NAMALWA (cell line): ENCODE measurements at places on chromosomes 4 and X.

- DNase-seq: no peak
Observed at GRCh38 chr4:6463311-6464289, 8.8 kb downstream of the PPP2R2C start.

- DNase-seq: no peak
Observed at GRCh38 chrX:107704181-107704580, 71.4 kb downstream of the TSC22D3 start.

- DNase-seq: no peak
Observed at GRCh38 chrX:139224953-139225665, 305.4 kb upstream of the F9 start.

DNA sequence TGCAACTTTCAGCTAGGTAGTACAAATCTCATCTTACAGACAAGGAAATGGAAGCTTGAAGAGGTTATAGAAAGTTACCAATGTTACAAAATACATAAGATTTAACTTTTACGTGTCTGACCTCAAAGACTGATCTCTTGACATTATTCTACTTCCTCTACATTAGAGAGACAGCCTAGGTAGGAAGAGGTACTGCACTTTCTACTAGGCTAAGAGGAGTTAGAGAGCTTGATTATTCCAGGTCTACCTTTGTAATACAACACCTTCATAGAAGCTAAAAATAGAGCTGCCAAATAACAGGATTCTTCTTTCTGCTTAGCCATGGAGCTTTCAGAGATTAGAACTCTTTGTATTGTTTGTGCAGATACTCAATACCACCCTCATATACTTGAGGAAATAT is 147.6 kb upstream of the NPY2R start:
- DNase-seq: no peak

DNA sequence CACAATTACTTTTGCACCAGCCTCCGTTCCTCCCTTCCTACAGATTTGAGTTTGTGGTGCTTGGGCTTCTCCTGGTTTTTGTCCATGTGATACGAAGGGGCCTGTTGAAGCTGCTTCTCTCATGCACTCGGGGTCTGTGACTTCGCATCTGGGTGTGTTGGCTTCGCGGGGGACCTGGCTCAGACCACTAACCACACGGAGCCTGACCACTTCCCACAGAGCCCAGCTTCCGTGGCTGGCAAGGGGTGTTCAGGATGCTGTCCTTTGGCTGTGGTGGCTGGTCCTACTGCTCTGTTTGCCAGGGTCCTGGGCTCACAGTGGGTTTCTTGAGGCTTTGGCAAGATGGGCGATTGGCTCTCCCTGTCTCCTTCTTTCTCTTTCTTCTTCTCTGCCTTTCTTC is 19.8 kb upstream of the XG start:
- DNase-seq: no peak

DNA sequence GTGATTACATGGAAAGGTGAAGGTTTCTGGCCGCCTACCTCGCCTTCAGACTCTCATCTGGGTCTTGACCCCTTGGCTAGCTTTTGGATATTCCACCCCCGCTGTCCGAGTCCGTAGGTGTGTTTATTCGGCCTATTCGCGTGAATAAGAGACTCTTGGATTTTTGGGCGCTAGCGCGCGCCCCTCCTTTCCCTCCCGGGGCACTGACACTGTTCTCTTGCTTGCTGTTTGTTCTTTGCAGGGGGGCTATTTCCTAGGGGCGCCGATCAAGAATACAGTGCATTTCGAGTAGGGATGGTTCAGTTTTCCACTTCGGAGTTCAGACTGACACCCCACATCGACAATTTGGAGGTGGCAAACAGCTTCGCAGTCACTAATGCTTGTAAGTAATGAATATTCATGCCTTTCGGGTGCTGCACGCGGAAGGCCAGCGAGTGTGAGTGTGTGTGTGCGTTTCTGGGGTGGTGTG is 932 bp downstream of the GRIA2 start:
- no peak for DNase-seq

DNA sequence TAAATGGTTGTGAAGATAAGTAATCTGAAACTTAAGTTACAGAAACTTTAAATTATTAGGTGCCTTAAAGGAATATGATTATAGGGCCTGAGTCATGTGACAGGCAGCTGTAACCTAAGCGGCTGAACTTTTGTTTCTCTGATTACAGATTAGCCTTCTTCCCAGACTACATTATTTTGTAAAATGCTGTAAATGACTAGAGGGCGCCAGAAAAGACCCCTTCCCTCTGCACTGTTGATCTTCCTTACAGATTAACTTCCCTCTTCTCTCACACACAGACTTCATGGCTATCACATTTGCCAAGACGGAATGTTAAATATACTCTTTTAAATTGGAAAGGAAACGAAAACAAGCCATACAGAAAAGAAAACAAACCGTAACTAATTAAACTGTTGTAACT is 96.6 kb downstream of the EVC2 start:
- peak; percentile 2 for DNase-seq

- DNase-seq: no peak
Observed at GRCh38 chr4:156957556-156957955, 14.0 kb downstream of the PDGFC start.

DNA sequence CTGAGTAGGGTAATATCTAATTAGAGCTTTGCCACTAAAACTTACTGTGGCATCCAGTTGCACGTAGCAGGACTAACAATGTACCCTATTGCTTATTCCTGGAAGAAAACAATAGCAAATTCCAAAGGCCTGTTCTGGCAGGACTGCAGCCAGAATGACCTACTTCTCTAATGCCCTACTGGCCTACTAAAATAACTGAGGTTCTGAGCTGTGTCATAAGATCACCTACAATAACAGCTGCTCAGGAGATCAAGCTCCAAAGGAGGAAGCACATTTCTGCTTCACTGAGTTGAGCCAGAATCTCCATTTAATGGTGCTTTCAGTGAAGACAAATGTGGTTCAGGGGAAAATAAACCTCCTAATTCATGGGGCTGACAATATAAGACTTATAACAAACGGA is 42.2 kb upstream of the CXCL8 start:
- DNase-seq: peak; percentile 22

GRCh38 chr4:154502111-154502510 is 10.5 kb upstream of the DCHS2 start:
- no peak for DNase-seq

GRCh38 chrX:136823175-136823574 is 42.4 kb upstream of the ARHGEF6 start:
- no peak for DNase-seq

GRCh38 chrX:68842781-68843581 is 14.2 kb downstream of the EFNB1 start:
- no peak for DNase-seq

GRCh38 chrX:40496728-40497127 is 84.0 kb upstream of the ATP6AP2 start:
- DNase-seq: no peak

DNA sequence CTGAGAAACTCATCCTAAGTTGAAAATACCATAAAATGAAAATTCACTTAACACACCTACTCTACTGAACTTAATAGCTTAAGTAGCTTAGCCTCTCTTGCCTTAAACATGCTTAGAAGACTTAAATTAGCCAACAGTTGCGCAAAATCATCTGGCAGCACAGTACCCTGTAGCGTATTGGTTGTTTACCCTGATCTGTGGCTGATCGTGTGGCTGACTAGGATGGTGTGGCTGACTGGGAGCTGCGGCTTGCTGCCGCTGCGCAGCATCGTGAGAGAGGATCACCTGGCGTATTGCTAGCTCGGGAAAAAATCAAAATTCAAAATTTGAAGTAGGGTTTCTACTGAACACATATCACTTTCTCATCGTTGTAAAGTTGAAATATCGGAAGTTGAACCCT is 6.3 kb downstream of the RUFY3 start:
- DNase-seq: no peak

DNA sequence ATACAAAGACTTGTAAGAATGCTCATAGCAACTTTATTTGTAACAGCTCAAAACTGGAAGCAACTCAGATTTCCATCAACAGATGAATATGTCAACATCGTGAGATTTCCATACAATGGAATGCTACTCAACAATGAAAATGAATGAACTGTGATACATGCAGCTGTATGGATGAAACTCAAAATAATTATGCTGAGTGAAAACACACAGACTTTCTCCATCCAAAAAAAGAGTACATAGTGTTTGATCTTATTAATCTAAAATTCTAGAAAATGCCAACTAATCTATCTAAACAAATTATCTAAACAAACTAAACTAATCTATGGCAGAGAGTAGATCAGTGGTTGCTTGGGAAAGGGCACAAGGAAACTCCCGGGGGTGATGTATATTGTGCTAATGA is 42.7 kb downstream of the PPP1R2C start:
- DNase-seq: no peak

DNA sequence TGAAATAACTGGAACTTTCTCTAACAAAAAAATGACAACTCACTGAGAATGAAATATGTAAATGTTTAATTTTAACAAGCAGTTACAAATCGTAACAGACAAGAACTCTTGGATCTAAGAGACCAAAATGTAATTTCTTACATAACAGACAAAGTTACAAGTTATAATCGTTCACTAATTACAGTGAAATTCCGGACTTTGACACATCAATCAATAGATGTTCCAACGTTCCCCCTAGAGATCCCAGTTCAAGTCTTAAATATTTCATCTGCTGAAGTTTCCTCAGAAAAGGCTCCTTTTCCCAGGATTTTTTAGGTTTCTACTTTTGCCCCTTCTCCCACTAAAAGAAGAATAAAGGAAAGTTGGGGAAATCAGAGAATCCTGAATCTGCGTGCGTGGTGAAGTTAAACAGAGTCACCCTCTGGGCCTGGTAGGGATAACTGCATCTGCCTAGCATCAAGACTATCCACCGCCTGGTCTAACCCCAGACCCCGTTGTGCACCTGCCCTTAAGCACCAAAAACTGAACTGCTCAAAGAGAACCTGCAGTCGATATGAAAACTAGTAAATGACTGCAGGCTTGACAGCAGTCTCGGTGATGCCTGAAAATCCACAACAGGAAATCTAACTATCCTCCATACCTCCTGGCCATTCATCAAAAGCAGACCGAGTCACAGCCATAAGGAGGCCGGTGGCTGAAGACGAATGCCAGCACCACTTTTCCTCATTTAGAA is 2.3 kb downstream of the IRF2 start:
- DNase-seq: peak; percentile 81

GRCh38 chr4:6179362-6179761 is 21.0 kb downstream of the JAKMIP1 start:
- DNase-seq: no peak

DNA sequence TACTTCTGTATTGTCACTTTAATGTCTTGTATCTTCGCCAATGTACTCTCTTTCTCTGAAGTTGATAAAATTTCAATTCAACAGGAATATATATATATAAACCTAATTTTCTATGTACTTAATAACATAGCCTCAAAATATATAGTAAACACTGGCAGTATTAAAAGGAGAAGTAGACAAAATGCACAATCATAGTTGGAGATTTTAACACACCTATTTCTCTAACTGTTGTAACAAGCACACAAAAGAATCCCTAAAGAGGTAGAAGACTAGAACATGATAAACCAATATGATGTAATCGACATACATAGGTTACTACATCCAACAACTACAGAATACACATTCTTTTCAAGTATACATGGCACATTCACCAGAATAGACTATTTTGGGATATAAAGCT is 65.5 kb downstream of the ZNF81 start:
- no peak for DNase-seq

- DNase-seq: no peak
Observed at GRCh38 chr4:26086621-26087441, 172.8 kb downstream of the SMIM20 start.
